ENCODE measurements at places on chromosomes 4 and X.

GRCh38 chr4:148004228-148004857, 272.5 kb downstream of the ARHGAP10 start:
- DNase-seq = no peak

DNA sequence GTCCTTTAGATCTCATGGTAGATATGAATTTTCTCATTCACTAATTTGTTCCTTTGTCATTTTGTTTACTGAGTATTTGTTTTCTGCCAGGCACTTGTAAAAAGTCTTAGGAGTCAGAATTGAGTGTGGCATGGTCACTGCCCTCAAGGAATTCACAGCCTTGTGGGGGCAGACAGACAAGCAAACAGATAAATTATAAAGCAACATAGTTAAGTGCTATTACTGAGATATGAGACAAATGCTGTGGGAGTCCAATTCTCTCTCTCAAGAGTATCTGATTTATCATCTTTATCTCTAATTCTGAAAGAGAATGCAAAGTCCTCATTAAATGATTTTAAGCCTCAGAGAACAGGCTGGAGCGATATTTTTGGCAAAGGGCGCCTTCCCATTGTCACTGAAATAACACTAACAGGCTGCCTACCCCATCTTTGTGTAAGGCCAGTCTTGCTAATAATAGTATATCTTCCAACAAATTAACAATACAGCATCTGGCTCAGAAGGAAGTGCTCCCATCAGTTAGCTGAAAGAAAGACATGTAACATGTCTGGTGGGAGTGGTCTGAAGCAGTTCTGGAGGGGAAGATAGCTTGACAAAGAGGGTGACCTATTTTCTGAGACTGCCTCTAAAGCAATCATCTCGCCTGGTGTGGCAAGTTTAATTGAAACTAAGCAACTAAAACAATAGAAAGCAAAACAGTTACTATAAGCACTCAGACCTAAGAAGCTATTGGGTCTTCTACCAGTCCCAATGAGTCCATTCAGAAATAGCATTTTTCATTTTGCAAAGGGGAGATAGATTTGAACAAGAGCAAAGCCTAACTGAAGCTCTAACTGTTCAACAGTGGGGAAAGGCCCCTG, 61.5 kb upstream of the AMOT start:
- DNase-seq = no peak

GRCh38 chrX:118558926-118559325, 63.3 kb downstream of the DOCK11 start:
- DNase-seq = no peak

DNA sequence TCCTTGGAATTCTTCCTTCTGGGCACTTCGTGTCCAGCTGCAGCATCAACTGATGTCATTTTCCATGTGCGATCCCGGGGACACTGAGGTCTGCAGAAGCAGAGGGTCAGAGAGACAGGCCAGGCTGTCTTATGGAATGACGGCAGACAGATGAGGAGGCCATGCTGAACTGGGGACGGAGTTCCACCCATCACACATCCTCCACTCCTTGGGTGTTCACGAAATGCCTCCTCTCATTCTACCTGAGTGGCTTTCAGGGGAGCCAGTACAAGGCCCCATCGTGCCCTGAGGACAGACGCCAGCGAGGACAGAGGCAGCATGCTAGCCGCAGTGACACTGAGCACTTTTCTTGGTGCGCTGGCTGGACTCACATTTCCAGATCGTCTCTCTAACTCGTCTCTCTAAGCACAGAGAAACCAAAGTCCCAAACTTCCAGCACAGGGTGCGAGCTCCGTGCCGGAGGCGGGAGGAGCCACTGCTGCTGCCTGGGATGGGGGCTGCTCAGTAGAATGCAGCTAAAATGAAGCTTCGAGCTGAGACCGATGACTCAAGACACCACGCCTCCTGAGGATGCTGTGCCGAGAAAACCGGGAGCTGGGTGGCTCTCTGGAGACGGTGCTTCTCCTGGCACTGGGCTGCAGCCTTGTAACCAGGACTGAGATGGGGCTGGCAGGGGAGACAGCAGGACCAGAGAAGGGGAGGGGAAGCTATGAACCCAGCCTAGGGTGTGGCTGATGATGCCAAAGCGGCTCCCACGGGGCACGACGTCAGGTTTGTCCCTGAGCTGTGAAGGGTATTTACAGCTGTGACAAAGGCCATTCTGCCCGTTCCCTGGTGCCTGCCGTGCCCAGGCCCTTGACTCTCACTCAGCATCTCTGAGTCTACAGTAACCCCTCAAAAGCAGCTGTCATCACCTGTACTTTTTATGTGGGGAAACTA, 8.2 kb downstream of the ABLIM2 start:
- DNase-seq = no peak

DNA sequence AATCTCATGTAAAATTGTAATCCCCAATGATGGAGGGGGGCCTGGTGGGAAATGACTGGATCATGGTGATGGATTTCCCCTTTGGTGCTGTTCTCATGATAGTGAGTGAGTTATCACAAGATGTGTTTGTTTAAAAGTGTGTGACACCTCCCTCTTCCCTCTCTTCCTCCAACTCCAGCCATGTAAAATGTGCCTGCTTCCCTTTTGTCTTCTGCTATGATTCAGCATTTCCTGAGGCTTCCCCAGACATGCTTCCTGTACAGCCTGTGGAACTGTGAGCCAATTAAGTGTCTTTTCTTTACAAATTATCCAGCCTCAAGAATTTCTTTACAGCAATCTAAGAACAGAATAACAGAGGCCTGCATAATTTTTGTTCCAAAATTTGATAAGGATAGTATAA, 85.2 kb downstream of the ANAPC10 start:
- DNase-seq = peak; percentile 65

- peak; percentile 39 for DNase-seq
Measured at GRCh38 chrX:47573341-47574075, 8.7 kb upstream of the TIMP1 start.

- no peak for DNase-seq
Measured at GRCh38 chrX:13764281-13764680, 29.7 kb downstream of the OFD1 start.

DNA sequence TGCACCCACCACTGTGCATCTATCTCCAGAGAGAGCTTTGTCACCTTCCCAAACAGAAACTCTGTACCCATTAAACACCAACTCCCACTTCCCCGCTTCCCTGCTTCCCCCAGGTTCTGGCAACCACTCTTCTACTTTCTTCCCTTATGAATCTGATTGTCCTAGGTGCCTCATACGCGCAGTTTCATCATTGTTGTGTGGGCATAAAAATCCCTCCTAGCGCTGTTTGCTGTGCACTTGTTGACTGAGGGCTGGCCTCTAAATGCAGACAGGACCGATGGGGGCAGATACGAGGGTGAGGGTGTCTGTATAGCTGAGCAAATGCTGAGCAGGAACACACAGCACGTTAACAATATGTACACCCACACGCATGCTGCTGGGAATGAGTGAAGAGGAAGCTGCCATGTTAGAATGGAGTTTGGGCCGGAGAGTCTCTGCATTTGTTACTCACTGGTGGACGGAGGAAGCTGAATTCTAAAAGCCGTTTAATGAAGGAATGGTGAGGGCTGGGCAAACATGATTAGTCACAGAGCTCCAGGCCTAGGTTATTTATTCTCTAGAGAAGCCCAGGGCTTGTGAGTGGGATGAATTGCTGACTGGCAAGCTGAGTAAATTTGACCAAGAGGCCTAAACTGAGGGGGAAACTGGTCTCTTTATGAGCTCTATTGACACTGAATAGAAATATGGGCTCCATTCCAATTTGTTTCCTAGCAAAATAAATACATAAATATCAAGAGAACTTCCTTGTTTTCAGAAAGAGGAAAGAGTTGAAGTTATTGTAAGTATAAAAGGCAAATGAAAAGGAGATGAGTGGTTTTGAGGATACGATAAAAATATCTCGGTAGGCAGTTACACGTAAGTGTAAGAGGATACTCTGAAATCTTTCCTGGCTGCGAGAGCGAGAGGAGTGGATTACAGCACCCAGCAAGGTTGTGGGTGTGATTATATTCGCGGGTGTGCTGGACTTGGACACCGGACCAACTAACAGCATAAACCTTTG, 95.9 kb upstream of the RPS6KA3 start:
- peak; percentile 46 for DNase-seq

- no peak for DNase-seq
Measured at GRCh38 chrX:97290199-97290598, 406.5 kb downstream of the RPA4 start.

- no peak for DNase-seq
Measured at GRCh38 chr4:139443661-139444060, 10.3 kb upstream of the RAB33B start.

DNA sequence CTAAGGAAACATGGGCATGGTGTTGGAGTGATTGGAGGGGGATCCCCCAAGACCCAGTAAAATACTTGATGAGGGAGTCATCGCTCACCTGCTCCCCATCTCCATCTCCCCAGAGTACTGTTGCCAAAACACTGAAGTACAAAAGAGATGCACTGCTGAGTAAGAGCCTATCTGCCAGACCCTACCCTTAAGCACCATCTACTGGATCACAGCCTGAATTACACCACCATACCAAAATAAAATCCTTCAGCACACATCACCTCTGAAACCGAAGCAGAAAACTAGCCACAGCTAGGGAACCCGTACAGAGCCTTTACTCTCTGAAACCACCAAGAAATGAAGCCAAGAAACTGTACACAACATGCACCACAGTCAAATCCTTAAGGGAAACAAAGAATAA, 466.3 kb upstream of the ACTRT1 start:
- peak; percentile 5 for DNase-seq

GRCh38 chr4:69527924-69528323, 32.2 kb upstream of the UGT2B4 start:
- DNase-seq = no peak

DNA sequence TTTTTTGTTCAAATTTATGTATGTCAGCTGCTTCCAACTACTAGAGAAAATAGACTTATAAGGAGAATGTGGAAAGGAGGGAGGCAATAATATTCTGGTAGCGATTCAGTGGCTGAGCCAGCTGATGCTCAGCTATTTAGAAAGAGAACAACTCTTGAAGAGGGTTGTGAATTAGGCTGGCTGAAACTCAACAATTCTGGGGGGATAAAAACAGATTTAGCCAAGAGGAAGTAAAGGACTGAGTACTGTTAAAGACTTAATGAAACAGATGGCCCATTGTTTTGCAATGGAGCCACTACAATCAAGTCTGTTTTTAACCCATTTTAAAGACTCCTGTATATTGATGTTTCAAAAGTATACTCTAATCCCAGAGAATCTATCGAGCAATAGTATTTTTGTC, 1058.9 kb downstream of the C4orf33 start:
- no peak for DNase-seq

GRCh38 chr4:54228961-54229501, at the start of gene PDGFRA:
PDGFRA (plus strand) TSS chr4:54229293; CDS start chr4:54258769, 29,476 bp downstream.
- DNase-seq = peak; percentile 89

DNA sequence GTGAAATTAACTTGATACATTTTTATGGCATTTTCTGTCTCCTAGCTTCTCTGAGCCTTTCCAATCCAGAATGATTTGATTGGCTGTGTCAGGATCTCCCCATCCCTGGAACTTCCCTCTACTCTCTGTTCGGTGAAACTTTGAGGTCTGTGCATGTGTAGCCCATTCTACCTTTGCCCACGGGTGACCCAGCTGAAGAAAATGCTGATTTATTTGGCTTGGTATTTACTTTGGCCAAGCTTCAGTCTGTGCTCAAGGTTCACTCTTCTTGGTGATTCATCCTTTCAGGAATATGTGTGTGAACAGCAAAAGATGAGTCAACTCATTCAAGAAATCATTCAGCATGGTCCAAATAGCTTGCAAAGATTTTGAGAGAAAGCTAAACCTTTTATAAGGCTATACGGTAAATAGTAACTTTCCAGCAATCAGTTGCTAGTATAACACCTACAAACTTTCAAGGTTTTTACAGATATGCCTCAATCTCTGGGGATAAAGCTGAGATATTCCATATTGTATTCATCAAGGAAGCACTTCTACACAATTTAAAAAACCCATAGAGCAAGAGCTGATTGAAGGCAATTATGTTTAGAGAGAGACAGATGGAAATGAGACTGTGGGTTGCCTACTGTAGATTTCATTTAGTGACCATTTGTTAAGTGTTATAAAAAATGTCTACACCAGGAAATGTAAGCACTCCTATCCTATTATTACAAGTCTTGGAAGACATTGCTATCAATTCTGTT, 233.9 kb upstream of the CXXC4 start:
- peak; percentile 96 for DNase-seq

DNA sequence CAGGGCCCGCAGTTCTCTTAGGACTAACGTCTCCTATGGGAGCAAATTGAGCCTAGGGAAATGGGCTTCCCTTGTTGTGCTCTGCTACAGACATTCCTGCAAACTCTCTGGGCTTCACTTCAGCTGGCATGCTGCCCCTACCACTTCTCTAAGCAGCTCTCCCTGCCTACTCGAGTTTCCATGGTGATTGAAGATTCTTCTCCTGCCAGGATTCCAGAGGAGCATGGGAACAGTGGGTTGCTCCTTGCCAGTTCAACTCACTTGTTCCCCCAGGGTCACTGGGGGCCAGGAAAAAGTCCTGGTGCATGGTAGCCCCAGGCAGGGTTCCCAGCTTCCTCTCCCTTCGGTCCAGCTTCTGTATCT, 21.1 kb upstream of the WDR17 start:
- DNase-seq = peak; percentile 39

- no peak for DNase-seq
Measured at GRCh38 chrX:28550331-28550872, 36.8 kb upstream of the IL1RAPL1 start.

GRCh38 chrX:153924149-153924861, 1.8 kb downstream of the ARHGAP4 start:
- peak; percentile 23 for DNase-seq

DNA sequence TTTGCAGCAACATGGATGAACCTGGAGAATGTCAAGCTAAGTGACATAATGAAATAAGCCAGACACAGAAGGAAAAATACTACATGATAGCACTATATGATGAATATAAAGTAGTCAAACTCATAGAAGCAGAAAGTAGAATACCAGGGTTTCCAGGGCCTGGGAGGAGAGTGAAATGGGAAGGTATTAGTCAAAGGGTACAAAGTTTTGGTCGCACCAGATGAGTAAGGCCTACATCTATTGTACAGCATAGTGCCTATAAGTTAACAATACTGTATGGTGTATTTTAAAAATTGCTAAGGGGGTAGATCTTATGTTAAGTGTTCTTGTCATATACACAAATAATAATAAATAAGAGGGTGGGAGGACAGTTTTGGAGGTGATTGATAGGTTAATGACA, 41.5 kb downstream of the ENOX2 start:
- DNase-seq = no peak

DNA sequence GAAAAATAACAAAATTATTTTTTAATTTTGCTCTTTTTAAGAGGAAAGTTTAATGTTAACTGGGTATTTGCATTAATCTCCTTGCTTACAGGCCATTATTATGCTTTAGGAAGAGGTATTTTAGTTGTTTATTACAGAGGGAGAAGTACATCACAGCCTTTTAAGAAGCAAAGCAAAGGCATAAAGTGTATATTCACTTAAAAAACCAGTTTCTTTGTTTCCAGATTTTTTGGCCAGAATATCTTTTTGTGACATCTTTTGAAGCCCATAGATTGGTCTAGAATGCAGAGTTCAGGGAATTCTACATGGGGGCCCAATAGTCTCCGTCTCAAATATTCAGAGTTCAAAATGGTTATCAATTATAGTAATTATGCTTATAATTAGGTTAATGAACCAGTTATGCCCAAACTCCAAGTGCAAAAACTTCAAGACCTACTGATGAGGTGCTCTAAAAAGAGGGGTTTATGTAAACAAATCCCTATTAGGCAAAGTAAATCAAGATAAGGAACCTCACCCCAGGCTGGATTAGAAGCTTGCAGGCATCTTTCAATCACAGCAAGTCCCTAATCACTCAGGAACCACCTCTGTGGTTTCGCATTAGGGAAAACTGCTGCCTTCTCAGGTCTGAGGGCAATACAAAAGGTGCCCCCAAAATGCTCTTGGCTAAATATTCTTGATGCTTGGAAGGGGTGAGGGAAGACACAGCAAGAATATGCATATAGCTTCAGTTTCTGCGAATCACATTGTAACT, 1.4 kb downstream of the CXXC4 start:
- no peak for DNase-seq

All from astrocyte of the spinal cord (primary cell).